Eye (tissue), 1 donor: ENCODE measurements at places on chromosomes 12 and 14.

DNA sequence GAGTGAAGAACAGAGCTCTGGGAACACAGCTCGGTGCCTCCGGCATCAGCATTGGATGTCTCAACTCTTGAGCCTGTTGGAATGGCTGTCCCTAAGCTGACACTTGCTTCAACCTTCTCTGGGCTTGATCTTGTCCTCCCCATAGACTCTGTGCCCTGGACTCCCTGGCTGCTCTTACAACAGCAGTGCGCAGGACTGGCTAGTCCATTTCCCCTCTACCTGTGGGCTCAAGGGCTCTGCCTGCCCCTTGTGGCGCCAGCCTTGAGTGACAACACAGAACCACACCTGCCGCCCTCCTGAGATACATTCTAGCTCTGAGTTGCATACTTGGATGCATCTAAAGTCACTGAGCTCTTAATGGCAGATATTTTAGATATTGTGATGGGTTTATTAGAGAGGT lies 6.2 kb downstream of the CRADD start:
- no peak for DNase-seq

DNA sequence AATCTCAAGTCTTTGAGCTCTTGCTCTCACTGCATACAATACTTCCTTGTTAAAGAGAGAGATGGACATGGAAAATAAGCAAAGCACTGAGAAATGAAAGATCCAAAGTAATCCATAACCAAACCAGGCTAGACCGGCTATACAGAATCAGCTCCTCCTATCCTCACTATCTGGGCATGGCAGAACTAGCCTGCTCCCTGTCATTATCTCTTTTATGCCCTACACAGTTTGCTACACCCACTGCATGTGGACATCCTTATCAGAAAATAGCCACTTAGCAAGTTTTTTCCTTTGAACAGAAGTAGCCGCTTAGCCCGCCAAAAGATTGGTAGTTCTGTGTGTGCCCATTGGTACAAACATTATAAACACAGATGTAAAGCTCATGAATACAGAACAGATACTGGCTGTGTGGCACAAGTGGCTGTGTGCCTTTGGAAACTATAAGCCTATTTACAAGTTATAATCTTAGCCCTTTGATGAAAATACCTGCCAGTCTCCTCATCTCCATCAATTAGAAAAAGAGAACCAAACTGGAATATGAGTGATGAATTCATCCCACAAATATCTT lies 34.7 kb downstream of the SPTB start:
- no peak for DNase-seq

- DNase-seq, result no peak
Observed at GRCh38 chr12:79121486-79121885, 256.9 kb downstream of the SYT1 start.

DNA sequence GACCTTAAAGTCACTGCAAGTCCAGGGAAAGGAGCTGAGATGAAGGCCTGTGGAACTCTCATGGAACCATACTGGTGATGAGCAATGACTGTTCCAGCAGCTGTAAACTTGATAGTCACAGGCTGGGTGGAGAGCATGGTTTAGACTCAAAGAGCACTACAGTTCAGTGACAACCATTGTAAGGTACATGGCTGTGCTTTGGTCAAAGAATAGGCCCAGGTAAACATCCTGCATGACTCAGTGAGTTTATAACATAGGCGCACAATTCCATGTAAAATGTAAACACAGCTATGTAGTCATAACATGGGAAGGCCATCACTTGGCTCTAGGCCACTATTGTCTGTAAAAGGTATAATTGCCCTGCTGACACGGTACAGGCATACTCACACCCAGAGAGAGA lies 119.3 kb upstream of the FSCB start:
- no peak for DNase-seq

- DNase-seq, result no peak
Observed at GRCh38 chr12:981176-981828, 9.7 kb upstream of the ERC1 start.

GRCh38 chr12:48758186-48758585 lies 30.7 kb downstream of the ADCY6 start:
- no peak for DNase-seq

DNA sequence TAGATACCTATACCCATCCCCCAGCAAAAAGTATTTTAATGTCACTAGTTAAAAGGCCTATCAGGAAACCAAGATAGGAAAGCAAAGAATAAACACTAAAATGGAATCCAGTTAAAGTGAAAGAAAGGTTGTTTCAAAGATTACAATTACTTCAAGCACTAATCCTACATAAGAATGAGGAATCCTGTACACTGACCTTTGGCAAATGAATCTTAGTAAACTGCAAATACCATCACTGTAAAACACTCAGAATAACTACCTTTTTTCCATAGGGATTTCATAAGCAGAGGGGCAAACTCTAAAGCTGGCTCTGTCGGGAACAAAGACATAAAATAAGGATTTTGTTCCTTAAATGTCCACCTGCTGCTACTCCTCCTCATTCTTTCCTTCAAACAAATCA lies 25.9 kb downstream of the CEP83 start:
- no peak for DNase-seq

DNA sequence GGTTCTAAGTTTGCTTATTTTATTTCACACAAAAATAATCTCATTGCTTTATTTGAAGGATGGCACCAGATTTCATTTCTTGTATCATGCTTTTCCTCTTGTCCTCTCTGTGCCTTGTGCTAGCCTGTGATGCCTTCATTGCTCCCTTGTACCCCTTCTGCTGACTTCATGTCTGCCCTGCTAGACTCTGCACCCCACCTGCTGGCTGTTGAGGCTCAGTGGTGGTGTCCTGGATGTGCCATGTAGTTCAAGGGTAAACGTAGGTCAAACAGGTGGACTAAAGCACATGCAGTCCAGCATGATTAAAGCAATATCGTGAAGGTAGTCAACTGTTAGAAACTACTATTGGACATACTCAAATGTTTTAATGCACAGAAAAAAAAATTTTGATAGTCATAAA lies 21.6 kb downstream of the MRPS35 start:
- no peak for DNase-seq

DNA sequence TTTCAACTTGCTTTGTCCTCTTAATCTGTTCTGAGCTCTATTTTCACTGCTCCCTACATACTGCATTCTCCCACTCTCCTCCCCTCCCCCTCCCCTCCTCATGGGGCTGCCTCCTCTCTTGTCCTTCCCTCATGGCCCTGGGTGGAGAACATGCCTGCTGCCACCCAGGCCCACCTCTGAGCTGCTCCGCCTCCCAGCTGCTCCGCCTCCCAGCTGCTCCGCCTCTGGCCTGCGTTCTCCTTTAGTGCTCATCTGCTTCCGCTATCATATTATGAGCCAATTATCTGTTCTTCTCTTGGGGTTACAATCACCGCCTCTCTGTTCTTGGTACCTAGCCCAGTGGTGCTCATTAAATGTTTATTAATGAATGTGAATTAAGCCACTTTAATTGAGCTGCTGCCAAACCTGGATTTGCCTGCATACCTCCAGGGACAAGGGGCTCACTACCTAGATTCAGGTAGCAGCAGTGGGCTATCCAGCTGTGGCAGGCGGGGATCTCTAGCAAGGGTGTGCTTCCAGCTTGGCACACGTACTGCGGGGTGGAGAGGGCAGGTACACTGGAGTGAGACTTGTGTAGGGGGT lies 32.0 kb upstream of the FAM181A start:
- DNase-seq, result peak; percentile 33

DNA sequence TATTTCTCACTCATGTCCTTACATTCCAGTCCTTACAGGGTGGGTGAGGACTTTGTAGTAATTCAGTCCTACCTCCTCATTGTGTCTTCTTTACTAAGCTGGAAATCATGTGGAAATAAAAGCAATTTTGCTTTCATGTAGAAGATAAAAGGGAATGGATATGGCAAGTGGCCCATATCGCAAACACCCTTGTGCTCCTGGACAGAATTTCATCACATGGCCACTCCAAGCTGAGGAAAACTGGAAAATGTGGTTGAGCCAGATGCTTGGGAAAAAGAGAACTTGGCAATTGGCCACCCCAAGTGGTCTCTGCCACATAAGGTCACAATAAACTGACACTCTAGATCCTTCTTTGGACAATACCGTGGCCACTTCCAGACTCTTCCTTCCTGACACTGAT lies 64.2 kb upstream of the IFNG-AS1 start:
- DNase-seq, result no peak

DNA sequence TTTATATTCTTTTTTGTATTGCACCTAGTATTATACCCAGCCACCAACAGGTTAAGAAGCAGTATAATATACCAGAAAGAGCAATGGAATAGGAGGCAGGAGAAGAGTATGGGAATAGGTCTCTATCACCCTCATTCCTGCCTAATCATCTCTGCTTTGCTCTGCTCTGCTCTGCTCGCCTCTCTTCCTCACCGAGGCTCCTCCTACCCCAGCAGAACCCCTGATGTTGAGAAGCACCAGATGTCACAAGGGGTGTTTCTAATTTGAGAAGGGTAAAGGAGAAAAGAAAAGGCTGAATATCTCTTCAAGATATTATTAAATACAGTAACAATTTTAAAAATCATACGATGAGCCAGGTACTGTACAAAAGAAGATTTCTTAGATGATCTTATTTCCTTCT lies 89.0 kb downstream of the STON2 start:
- peak; percentile 55 for DNase-seq
